ENCODE measurements at places on chromosomes 12 and 14.

DNA sequence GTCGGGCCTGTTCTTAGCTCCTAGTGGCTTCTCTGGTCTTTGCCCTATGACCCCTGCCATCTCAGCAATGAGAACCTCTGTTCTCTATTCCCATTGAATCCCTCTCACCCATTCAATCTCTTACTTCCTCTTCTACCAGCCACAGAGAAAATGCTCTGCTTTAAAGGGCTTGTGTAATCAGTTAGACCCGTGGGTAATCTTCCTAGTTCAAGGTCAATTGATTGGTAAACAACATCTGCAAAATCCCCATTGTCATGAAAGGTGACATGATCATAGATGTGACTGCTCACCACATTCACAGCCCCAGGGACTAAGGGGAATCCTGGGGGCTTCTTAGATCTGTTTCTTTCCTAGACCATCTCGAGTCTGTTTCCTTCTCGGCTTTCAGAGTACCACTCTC is 7.2 kb upstream of the CCDC197 start:
- no peak for DNase-seq

- no peak for DNase-seq
Measured at GRCh38 chr12:105455261-105455660, 124.8 kb downstream of the C12orf75 start.

DNA sequence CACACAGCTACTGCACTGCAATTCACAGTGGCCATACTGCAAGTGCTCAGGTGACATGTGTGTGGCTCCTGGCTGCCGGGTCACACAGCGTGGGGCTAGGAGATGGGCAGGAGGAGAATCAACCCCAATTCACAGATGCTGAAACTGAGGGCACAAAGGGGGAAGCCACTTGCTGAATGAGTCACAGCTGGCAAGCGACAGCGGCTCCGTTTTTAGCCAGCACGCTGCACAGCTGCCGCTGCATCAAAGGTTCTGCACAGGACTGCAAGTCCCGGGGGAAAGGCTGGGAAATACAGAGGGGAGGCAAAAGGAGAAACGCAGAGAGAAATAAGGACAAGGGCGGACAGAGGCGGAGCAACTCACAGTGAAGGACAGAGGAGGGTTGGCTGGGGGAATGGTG is 57.9 kb downstream of the KDM2B start:
- DNase-seq, result no peak

- DNase-seq, result no peak
Measured at GRCh38 chr14:101833045-101833444, 71.5 kb downstream of the PPP2R5C start.

DNA sequence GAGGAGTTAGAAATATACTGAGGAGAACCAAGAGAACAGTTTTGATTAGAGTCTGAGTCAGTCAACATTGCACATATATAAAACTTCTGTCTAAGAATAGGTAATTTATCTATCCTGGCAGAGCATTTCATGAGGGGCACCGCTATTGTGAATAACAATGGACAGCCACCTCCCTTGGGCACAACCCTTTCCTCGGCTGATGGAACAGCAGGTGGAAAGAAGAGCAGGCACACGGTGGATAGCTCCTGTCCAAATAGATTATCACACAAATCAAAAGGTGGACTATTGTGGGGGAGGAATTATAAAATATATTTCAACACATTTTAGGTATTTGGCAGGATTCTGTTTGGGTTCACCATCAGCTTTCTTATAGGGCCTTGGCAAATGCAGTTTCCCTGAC is 84.0 kb upstream of the PTPRB start:
- DNase-seq, result no peak

- DNase-seq, result no peak
Measured at GRCh38 chr12:104049278-104049902, 597 bp downstream of the GLT8D2 start.

DNA sequence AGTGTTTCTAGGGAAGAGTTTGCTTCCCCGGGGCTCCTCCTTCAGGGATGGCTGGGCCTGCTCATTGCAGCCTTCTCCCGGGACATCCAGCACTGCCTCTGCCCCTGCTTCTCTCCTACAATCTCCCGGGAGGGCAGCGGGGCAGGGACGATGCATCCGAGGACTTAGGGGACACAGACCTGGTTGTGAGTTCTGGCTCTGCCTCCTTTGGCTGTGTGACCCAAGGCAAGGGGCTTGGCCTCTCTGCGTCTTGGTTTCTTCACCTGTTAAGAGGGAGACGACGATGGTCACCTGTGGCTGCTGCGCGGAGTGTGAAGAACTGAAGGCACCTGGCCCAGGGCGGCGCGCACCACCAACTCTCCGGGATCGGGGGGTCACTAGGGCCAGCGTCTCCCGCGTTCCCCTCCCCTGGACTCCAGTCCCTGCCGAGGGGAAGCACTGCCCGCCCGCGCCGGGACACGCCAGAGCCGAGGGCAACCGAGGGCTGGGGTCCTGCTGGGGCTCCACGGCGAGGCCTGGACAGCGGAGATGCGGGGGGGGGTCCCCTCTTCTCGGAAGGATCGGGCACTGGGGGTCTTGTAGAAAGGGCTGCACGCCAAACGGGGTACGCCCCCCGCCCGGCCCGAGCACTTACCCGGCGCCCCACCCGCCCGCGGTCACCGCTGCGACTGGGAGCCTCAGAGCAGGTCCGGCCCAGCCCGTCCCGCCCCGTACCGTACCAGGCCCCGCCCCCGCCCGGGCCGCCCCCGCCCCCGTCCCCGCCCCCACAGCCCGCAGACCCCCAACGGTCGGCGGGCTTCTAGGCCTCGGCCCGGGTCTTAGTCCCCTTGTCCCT is at the start of gene HVCN1:
TSS of gene HVCN1 (minus strand) at position 670 of the 835 bp plus-strand sequence. CDS start 5,870 bp downstream, outside the sequence.
- no peak for DNase-seq

DNA sequence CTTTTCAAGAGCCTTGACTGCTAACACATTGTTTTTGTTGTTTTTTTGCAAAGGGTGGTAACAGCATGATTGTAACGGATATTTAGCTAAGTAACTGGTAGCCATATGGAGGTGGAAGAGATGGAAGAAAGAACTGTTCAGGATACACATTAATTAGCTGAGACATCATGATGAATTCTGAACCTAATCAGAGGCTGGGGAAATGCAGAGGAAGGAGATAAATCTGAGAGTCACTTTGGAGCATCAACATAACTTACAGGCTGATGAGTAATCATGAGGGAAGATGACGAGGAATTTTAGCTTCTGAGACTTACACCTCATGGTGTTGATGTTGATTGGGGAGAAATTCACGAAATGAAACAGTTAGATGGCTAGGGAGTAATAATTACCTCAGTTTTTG is 62.3 kb downstream of the NIN start:
- DNase-seq, result no peak

GRCh38 chr12:92502417-92503028 is 200.3 kb upstream of the PLEKHG7 start:
- no peak for DNase-seq

- DNase-seq, result no peak
Measured at GRCh38 chr14:32201193-32201815, 541 bp upstream of the RNU6-7 start.

DNA sequence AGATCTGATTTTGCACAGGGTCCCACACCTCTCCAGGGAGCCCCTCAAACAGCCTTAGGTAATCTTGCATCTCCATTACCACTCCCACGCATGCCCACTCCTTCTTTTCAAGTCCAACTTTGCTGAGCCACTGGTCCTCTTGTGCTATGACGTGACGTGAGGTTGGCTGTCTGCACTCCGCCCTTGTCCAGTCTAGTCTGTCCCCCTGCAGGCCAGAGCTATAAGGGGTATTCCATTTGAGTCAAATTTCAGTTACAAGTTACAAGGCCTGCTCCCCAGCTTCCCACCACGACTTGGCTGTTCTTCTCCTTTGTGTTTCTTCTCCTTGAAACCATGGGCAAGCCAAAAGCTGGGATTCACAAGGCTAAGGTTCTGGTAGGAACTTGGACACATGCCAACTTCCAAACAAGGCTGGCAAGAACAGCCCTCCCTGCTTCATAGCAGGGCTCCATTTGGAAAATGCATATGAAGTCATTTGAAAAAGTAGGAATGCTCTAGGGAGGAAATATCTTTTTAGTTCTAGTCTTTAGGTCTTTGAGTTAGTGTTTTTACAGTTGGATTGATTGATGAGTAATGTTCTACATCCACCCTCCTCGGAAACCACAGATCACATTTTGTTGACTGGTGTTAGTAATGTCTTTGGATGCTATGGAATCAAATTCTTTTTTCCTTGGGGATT is 49.1 kb downstream of the KCNA1 start:
- no peak for DNase-seq

DNA sequence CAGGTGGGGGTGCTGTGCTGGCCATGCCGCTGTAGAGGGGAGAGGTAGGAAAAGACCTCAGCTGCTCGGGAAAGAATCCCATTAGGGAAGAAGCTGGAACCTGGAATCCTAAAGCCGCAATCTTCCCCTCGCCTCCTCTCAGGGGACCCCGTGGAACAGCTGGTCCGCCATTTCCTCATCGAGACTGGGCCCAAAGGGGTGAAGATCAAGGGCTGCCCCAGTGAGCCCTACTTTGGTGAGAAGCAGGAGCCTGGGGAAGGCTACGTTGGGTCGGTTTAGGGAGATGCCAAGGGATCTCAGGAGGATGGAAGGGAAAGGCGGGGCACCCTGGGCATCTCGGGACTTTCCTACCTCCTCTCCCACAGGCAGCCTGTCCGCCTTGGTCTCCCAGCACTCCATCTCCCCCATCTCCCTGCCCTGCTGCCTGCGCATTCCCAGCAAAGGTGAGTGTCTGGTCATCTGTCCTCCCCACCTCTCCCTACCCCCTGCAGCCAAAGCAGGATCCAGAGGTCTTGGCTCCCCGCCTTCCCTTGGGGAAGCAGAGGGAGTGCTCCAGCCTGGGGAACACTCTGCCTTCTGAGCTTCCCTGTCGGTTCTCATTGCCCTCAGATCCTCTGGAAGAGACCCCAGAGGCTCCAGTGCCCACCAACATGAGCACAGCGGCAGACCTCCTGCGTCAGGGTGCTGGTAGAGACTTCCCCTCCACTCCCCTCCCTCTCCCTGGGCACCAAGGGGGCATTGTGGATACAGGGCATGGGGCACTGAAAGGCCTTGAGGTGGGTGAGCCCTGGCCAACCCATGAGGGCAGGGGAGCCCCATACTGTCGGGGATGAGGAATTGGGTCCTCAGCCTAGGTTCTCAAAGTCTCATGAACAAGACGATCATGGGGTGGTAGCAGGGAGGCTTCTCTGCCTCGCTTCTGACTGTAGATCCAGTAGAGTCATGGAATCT is 12.4 kb downstream of the TNS2 start:
- no peak for DNase-seq

GRCh38 chr12:57610554-57611107 is 604 bp upstream of the ARHGEF25 start:
- no peak for DNase-seq

DNA sequence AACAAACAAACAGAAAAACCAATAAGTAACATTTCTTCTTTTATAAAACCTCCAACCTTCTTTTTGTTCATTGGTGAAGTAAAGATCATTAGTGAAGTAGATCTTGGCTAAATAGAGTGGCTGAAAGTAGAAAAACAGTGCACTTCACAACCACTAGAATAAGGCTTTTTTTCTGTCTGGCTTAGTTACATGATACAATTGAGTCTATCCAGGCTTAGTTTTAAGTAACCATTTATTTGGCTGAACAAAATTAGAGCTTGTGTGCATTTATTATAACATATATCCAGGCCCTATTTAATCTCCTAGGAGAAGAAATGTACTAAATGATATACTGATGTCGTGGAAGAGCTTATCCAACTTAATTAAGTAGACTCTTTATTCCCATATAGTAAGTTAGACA is 65.8 kb upstream of the STK38L start:
- no peak for DNase-seq

- no peak for DNase-seq
Measured at GRCh38 chr14:76768671-76769500, 7.6 kb downstream of the VASH1 start.

DNA sequence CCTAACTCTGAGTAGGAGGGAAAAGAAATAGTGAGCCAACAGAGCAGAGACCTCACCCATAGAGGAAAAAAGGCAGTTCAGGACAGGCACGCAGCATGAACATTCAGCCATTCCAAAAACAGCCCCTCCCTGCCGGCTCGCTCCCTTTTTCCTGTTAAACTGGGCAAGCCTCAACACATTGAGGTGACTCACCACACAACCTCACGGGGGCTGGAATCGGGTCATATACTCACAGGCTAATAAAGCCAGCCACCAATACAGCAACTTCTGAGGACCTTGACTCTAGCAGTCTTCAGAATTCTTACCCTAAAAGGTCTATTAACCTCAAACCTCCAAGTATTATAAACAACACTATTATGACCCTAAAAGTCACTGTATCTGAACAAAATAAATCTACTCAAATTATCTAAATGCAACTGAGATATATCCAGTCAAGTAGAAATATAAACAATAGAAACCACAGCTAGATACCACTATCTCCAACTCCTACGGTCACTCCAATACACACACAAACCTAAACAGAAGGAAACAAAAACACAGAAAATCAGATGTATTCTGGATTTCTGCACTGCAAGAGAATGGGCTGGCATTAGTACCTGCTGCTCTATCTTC is 6.3 kb downstream of the YBX3 start:
- peak; percentile 62 for DNase-seq

GRCh38 chr12:68790952-68791234 is 17.1 kb upstream of the MDM2 start:
- no peak for DNase-seq

DNA sequence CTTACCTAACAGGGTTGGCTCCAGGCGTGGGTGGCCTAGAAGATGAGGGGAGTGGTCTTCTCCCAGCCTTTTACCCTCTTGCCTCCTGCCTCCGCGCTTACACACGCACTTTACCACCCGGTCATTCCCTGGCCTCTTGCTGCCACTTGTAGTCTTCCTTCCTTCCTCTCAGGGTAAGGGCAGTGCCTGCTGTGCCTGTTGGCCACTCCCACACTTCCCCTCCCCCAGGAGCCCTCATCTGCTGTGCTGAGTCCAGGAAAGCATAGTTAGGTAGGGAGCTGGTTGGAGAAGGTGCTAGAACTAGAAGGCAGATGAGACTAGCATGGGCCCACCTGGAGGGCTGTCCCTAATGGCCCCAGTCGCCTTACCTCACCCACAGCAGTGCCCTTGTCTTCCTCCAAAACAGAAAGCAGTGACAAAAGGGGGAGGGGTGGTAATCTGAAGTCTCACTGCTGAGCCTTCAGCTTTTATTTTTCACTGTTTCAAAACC is 54.3 kb upstream of the SRSF5 start:
- DNase-seq, result no peak

- DNase-seq, result no peak
Measured at GRCh38 chr12:16282978-16283377, 5.5 kb upstream of the SLC15A5 start.

- DNase-seq, result peak; percentile 6
Measured at GRCh38 chr14:65414961-65415589, 2.5 kb downstream of the FUT8 start.

- no peak for DNase-seq
Measured at GRCh38 chr14:61581955-61582615, 113.2 kb upstream of the HIF1A start.

DNA sequence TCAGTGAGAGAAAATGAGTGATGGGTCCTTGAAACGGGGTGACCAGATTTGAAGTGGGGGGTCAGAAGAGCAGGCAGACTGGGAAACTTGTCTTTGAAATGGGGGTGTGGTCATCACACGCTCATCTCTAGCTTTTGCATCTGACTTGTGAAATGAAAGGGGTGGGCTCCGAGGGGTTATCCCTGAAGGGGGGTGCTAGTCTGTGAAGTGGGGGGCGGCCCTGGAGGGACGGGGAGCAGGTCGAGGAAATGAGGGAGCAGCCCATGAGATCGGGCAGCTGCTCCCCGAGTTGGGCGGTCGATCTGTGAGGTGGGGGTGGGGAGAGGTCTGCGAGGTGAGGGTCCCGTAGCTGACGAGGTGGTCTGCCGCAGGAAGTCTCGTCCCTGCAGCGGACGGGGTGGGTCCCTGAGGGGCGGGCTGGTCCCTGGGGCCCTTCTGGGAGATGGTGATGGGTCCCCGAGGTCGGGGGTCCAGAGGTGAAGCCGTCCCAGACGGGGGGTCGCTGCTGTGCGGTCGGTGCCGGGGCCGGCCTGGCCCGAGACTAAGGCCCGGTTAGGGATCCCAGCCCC is 542 bp downstream of the PXN start:
- DNase-seq, result no peak

Data from AG04450 (cell line).